ENCODE measurements at places on chromosomes 4 and X.

DNA sequence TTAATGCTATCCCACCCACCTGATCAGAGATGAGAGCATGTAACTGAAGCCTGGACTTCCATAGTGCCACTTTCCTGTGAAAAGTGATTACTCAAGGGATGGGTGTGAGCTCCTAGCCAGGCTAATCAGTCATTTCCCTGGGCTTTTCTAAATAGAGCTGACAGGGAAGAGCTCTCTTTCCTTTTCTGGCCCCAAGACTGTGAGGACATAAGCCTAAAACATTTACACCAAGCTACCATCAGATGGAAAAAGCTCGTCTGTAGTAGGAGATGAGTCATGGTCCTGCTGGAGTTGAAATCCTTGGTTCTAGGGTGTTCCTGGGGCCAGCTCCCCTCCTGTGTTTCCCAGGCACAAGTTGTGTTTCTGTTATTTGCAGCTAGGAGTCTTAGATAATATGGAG lies 52.4 kb upstream of the NDP start:
- DNase-seq = no peak

- DNase-seq = no peak
Observed at GRCh38 chr4:151760002-151760401, 805 bp downstream of the GATB start.

GRCh38 chr4:150853882-150854281 lies 161.2 kb downstream of the LRBA start:
- no peak for DNase-seq

DNA sequence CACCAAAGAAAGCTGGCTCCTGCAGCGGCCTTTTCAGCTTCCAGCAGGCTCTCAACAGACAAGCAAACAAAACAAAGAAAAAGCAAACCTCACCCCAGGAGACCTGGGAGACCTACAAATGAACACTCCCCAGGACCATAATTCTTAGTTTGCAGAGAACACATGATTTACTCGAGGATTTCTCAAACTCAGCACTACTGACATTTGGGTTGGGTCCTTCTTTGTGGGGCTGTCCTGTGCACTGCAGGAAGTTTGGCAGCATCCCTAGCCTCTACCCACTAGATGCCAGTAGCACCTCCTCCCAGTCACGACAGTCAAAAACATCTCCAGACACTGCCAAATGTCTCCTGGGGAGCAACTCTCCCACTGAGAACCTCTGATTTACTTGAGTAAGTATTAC lies 21.9 kb downstream of the APOO start:
- no peak for DNase-seq

- no peak for DNase-seq
Observed at GRCh38 chr4:10753336-10753735, 68.8 kb upstream of the CLNK start.

GRCh38 chr4:172794307-172794703 lies 374.3 kb upstream of the GALNT7 start:
- no peak for DNase-seq

- no peak for DNase-seq
Observed at GRCh38 chrX:46715530-46715929, 43.4 kb downstream of the SLC9A7 start.

DNA sequence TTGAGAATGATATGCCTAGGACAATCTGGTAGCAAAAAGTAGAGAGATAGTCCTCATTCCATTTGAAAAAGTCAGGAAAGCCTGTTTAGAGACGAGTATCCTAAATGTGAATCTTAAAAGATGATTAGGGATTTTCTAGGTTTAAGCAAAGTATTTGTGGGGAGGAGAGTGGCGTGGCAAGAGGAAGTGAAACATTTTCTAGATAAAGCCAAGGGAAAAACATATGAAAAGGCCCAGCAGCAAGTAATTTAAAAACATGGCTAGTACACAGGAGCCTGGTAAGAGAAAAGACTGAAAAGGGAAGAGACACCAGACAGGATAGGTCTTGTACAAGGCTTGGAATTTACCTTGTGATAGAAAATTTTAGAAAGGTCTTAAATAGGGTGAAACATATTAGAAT lies 45.9 kb downstream of the CORIN start:
- DNase-seq = no peak

- DNase-seq = no peak
Observed at GRCh38 chr4:182968917-182969650, 51.9 kb upstream of the DCTD start.

DNA sequence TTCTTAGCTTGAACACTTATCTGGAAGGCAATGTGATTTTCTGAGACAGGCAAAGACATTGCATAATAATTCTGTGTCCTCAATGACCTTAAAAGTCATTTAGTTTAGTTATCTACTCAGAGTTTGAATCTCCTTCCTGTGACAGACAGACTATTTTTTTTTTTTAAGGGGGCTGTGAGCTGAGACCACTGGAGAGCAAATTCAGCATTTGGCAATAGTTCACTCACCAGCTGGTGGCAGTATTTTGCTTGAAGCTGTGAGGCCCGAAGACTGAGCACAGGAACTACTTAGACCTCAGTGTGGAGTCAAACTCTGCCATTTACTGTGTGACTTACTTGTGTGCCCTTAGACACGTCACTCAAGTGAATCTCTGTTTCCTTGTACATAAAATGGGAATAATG lies 22.9 kb upstream of the CPE start:
- no peak for DNase-seq

DNA sequence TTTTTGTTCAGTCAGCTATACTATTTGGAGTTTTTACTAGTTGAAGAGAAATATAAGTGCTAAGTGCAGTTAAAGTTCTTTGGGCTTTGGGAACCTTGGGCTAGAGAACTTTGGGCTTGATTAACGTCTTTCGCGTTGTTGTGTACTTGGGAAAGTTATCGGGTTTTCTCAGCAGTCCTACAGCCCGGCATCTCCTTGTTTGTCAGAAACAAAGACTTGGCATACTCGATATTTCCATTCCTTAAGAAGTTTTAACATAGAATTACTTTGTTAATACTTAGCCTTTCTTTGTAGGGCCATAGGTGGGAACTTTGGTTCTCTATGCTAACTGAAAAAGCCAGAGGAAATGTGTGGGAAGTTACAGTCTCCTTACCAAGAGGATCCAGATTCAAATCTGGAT lies 28.7 kb downstream of the RAPGEF2 start:
- DNase-seq = no peak

DNA sequence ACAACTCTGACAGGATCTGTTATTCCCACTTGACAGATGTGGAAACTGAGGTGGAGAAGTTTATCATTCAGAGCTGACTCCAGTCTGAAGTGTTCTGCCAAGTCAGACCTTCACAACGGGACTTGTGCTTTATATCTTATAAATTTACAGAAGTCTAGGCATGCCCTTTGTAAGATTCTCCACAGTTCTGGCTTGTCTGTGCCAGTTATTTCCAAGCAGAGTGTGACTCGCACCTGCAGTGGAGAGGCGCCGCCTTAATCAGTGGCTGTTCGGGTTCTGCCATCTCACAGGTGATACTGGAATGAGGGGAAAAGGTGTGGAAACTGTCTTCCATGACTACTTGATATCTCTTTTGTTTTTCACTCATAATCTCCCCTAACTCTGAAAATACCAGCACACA lies 63.2 kb downstream of the CPEB2 start:
- no peak for DNase-seq

- no peak for DNase-seq
Observed at GRCh38 chr4:46870411-46870810, 38.6 kb downstream of the COX7B2 start.

DNA sequence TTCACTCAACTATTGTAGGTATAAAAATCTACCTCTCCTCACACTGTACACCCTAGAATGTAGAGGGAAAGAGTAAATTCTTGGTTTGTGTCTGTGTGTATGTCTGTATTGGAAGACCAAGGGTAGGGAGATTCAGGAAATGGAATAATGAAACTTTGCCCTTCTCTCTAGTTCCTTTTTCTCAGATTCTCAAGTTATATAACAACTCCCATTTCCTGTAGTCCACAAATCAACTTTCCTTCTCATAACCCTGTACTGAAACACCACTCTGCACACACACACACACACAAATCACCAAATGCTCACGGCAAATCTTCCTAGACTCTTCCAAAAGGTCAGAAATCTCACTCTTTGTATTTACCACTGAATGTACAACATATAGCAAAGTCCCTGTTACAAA lies 824.5 kb upstream of the DIAPH2 start:
- DNase-seq = no peak

DNA sequence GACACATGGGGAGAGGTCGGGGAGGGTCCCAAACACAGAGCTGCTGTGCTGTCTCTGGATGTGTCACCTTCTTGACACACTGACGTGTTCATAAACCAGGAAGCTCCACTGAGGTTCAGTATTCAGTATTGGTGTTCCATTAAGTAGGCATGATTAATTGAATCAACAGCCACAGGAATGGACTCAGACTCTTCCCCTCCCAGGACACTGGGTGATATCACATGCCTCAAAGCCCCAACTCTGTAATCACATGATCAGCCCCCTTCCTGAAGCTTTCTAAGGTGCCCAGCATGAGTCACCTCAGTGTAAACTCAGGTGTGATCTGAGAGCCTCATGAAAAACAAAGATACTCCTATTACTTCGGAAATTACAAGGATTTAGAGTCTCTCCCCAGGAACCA lies 21.1 kb upstream of the HNRNPD start:
- no peak for DNase-seq

DNA sequence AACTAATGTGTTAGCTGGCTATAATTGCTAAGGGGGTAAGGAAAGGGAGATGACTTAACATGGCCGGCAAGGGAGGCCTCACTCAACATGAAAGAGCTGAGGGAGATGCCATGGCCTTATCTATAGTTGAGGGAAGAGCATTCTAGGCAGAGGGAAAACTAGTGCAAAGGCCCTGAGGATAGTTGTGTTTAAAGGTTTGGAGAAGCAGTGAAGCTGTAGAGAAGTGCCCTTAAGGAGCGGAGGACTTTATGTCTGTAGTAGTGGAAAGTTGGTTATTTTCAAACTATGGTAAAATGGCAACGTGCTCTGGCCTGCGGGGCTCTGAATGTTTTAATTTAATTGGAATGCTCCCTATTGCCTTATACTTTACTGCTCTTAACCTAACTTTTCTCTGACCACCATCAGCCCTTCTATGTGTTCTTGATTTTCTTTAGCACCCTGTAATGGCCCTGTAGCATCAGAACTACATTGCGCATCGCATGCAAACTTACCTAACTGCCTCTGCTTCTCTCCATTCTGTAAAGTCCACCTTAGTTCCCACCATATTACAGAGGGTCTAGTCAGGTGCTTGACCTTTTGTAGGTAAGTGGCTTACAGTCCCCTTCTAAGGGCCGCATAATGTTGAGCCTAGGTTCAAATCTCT lies 35.8 kb downstream of the ERVMER34-1 start:
- no peak for DNase-seq

DNA sequence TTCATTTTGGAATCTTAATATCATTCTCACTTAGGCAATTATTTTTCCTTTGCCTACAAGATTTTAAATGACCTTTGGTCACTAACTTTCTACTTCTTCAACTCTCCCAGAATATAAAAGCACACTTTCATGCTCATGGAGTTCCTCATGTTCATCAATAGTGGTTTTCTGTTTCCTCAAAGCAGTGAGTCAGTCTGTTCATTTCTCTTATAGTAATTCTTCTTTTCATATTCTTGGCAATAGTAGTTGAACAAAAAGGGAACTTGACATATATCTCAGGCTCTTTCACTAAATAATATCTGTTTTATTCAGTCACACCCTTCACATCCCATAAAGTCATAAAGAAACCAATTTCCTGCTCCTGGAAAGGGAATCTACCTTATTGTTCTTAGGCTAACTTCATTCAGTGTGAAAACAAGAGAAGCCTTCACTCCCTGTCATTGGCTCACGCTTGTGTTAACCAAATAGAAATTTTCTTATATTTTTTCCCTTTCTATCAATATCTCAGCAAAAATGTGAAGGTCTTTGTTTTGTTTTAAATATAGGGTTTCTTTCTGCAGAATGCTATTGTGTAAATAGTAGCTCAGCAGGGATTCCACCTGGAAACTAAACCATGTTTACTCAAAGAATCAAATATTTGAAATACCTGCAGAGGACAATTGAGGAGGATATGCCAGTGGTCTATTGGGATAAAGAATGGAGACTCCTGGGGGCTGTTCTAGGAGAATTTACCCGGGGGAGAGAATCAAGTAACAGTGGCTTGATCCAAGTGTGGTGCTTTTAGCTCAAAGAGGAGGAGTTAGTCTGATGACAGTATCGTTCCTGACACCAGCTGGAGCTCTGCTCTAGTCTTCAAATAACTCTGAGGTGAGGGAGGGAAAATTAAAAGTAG lies 13.4 kb upstream of the TNIP3 start:
- DNase-seq = no peak

DNA sequence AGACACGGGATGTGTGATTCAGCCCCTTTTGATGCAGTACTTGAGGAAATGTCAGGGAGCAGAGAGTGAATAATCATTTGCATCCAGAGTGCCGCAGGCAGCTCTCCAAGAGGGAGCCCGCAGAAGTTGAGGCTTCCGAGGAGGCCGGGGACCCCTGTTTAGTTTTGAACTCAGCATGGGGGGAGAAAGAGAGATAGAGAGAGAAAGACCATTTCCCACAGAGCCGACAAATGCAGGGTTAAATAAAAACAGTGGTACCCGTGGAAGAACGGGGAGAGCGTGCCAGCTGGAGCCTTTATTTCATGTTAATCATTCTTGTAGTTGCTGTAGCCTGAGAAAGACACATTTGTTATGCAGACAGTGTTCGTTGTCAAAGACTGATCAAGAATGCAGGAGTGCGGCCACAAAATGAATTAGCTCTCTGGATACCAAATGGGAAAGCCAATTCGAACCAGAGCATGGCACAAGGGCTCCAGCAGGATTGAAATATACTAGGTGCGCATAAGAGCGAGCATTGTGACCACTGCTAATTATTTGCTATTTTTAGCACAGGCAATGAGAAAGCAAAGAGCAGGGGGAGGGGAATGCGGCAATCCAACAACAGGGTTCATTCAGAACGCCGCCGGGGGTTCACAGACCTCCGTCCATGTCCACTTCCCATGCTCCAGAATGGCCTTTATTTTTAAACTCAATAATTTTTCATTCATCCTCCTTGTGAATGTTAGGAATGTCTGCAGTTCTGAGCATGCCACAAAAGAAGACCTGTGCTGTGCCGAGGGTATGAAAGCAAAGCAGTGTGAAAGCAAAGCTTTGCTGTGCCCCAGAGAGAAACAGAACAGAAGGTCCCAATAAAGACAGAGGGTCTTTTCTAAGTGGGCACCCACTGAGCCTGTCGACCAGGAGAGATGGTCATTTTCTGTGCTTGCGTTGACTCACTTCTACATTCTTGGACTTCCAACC lies 243.9 kb upstream of the VCX3A start:
- DNase-seq = no peak

DNA sequence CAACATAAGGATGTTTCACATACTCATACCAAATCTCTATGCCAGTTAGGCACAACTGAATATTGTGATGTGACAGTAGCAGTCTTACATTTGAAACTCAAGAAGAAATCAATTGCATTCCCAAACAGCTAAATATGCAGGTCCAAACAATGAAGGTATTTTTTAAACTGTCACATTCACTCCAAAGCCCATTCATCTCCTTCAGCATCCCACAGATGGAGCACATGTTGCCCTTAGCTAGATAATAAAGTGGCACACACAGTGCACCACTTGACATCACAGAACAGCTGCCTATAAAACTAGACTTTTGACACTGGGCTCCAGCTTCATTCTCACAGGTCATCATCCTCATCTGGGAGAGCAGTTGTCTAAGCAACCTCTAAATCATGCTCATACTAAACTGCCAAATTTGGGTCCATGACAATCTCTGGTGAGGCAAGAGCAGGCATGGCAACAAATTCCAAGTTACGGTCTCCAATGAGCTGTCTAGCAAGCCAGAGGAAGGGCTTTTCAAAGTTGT lies 26.2 kb upstream of the ARHGEF6 start:
- DNase-seq = no peak

GRCh38 chrX:26442340-26442739 lies 226.4 kb downstream of the MAGEB5 start:
- no peak for DNase-seq
